ENCODE measurements at places on chromosomes 7 and 10.

DNA sequence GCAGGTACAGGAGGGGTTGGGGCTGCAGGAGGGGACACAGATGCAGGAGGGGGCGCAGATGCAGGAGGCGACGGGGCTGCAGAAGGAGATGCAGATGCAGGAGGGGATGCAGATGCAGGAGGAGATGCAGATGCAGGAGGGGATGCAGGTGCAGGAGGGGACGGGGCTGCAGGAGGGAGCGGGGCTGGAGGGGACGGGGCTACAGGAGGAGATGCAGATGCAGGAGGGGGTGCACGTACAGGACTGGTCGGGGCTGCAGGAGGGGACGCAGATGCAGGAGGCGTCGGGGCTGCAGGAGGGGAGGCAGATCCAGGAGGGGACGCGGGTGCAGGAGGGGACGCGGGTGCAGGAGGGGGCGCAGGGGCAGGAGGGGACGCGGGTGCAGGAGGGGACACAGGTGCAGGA lies 66.5 kb downstream of the VWA2 start:
- no peak for DNase-seq

- DNase-seq: no peak
Observed at GRCh38 chr10:130713135-130713534, 576.9 kb downstream of the GLRX3 start.

- no peak for DNase-seq
Observed at GRCh38 chr7:81267508-81267907, 348.7 kb upstream of the SEMA3C start.

- no peak for DNase-seq
Observed at GRCh38 chr7:107858280-107858679, 32.7 kb upstream of the DLD start.

DNA sequence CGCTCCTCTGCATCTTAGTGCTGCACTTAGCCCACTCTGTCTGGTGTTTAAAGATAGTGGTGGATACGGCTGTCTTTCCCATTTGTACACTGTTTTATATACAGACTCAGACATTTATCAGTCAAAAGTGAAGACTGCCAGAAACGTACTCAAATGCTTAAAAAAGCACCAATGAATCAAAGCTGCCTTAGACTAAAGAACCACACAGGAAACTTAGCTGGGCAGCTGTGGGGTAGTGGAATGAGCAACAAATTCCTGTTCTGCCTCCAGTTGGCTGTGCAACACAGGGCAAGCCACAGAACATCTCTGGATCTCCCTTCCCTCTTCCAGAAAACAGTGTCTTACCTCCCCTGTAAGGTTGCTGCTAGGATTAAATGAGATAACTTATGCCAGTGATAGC lies 76.0 kb downstream of the ATXN7L1 start:
- DNase-seq: no peak

DNA sequence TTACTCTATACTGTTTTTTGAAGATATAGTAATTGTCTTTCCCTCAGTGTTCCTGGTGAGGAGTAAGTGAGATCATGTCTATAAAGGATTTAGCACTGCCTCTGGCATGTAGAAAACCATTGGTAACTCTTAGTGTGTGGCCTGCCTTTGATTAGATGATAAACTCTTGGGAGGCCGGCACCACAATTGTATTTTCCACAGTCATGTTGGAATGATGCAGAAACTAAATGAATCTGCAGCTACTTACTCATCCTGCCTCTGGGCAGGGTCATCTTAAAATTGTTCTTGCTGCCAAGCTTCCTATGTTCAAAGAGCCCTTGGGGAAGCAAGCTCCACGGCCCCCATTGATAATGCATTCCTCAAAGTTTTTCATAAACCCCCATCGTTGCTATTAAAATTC lies 204.6 kb downstream of the ANKRD7 start:
- no peak for DNase-seq

DNA sequence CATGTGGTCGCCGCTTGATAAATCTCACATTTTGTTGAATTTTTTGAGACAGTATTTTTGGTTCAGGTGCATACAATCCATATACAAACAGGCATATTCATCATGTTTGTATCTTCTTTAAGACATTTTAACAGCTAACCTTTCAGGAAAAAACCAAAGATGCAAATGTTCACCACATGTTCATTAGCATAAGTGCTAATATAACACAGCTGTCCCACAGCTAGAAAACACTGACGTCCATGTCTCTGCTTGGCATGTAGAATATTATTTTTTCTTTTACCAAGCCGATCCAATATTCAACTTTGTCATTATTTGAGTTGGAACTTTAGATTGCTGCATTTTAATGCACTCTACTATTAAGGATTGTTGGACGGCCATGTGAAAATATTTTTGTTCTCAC lies 31.2 kb downstream of the BMPER start:
- DNase-seq: no peak

GRCh38 chr10:6416892-6417512 lies 163.1 kb downstream of the PRKCQ start:
- no peak for DNase-seq

DNA sequence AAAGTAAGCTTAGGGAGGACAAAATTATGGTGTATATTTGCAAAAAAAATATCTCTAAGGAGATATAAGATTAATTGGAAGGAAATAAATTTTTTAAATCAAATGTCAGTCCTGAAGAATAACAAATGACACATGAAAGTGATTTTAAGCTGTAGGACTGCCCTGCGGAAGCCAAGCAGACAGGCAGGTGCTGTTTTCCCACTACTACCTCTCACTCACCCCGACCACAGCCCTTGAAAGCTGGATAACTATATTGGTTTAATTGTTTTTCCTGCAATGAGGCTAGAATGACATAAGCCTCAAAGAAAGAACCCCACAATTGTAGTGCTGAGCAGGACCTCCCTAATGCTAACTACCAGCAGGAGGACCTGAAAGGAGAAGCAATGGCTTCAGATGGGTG lies 68.6 kb upstream of the VIPR2 start:
- no peak for DNase-seq

GRCh38 chr7:106376026-106376799 lies 91.4 kb upstream of the NAMPT start:
- no peak for DNase-seq

GRCh38 chr7:30223896-30224295 lies 60.5 kb upstream of the ZNRF2 start:
- no peak for DNase-seq

- DNase-seq: no peak
Observed at GRCh38 chr10:89419548-89419947, 5.2 kb downstream of the IFIT5 start.

DNA sequence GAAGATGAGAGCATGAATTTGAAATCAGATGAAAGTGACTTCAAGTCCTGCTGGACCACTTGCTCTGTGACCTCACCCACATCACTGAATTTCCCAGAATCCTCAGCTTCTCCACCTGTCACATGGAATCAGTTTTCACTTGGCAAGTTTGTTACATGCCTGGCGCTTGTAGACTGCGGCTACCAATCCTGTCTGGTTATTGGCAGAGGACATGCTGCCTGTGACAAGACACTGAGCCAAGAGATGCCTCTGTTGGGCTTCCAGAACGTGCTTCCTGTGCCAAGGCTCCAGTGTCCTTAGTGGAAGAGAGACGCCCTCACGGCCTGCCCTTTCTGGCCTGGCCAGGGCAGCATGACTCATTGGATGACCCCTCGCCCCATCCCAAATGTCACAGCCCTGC lies 4.4 kb upstream of the MYL10 start:
- DNase-seq: no peak

DNA sequence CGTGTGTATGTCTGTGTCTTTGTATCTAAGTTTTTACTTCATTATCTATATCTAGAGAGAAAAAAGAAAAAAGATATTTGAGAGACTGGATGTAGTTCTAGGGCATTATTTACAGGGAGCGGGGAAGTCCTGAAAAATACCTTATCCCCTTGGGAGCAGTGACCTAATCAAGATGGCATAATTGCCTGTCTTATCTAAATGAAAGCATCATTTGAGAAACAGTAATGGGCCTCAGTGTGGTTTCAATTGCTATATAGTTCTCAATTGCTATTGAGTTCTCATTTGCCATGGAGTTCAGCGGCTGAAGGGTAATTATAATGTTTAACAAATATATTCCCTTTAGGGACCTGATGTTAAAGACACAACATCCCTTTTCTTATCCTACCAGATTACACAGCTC lies 216.5 kb downstream of the PLXNA4 start:
- no peak for DNase-seq

DNA sequence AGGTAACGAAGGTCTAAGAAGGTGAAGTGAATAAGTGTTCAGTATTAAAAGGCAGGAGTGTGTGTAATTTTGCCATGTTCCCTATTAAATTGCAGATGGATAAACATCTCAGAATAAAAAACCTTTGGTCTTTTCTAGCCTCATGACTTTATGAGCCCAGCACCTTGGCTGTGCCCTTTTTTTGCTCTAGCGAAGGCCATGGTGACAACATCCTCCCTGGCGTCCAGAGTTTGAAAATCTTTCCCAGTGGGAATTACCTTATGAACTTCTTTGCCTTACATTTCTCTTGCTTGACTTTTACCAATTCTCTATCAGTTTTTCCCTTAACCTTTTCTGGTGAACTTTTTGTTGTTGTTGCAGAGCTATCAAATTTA lies 368.2 kb upstream of the BMPER start:
- DNase-seq: no peak

- DNase-seq: no peak
Observed at GRCh38 chr7:132547821-132548220, 28.4 kb downstream of the PLXNA4 start.

- no peak for DNase-seq
Observed at GRCh38 chr7:297611-298374, 7.8 kb downstream of the FOXL3 start.

- DNase-seq: no peak
Observed at GRCh38 chr7:4174016-4174415, 508.1 kb upstream of the FOXK1 start.

- no peak for DNase-seq
Observed at GRCh38 chr10:131537281-131537680, 225.8 kb upstream of the TCERG1L start.

DNA sequence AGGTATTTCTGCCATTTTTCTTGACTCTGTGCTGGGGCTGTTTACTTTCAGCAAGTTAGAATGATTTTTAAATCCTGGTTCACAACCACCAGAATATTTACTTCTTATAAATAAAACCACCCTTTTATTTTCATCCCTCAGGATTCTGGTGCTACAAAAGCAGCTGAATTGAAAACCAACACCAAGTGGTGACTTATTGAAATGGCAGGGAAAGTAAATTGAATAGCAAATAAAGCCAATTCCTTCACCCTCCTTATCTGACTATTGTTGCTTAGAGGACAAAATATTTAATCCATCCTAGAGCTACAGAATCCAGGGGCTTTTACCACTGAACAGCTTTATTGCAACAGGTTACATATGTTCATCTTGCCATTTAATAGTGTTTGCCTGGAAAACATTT lies 828.6 kb upstream of the GHITM start:
- no peak for DNase-seq

DNA sequence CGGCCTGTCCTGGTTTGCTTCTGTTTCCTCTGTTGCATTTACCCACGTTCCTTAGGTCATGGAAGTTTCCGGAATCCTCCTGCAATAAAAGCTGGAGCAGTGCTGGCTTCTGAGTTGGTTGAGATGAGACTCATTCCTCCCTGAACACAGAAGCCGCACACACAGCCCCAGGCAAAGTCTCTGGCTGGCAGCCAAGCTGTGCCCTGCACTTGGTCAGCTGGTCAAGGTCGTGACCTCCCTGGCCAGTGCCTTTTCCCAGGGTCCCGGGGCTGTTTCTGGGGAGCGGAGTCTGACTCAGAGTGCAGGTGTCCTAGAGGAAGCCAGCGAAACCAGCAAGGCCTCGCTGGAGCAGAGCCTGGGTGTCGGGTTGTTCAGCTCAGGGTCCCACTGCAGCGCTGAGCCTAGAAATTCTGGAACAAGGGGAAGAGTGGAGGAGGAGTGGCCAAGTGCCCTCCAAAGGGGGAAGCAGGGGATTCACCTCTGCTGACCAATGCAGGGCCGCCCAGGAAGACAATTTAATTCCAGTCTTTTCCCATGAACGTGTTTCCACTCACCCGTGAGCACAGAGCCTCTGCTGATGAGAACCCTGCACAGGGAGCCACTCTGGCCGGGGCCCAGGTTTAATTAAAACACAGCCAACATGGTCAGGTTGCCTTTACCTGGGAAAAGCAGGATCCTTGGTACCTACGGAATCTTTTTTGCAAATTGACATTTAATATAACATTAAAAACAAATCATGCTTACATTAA lies 245.5 kb upstream of the PPP2R2D start:
- DNase-seq: no peak

DNA sequence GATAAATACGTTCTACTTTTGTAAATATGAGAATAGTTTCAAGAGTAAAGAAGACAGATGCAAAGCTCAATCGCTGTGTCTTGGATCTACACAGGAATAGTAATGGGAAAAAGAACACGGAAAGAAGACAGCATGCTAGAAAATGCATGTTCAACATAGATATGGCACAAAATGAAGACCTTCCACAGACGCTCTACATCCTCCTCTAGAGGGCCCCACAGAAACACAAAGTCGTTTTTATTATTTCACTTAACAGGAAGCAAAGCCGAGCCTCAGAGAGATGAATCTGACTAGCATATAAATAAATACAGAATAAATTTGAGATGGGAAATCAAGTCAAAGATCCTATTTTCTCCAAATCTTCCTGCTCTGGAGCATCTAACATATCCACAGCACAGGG lies 292.6 kb downstream of the PARD3 start:
- DNase-seq: no peak

DNA sequence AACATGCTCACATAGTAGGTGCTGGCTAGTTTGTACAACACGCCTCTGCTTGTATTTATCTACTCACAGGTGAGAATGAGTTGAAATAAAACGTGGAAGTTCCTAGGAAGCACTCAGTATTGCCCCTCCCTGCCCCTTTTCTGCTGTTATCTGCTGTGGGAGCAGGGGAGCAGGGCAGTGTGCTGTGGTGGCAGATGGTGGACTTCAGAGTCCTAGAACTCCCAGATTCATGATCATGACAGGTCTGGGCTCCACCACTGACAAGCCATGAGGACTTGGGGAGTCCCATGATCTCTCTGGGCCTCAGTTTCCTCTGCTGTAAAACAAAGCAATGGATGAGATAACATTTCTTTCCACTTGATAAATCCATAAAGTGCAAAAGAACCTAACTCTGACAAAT lies 11.6 kb upstream of the PRKCQ start:
- no peak for DNase-seq

DNA sequence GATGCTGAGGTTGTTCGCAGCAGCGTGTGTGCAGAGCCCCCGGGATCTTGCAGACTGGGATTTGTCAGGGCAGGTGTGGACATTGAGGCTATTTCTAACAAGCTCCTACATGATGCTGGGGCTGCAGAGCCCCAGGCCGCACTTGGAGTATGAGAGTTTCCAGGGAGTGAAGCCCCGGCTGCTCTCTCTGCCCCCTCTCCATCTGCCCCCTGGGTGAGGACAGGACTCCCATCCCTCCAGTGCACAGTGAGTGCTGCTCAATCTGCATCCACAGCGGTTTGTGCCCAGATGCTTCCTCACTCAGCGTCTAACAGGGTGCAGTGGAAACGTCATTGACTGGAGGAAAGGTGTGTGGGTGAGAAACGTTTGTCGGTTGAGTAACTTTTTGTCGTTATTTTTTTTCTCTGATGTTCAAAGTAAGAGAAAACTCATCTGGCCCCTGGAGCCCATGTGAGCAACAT lies 25.3 kb downstream of the IL2RA start:
- DNase-seq: peak; percentile 47

- DNase-seq: peak; percentile 24
Observed at GRCh38 chr10:79608505-79609375, 2.0 kb upstream of the SFTPA1 start.

GRCh38 chr10:73910764-73911552 lies at the start of gene PLAU:
Gene PLAU, plus strand, starts transcription at chr10:73911132. Its CDS starts 424 bp downstream, at chr10:73911556.
- DNase-seq: no peak

- DNase-seq: no peak
Observed at GRCh38 chr10:124906551-124907001, 35.3 kb upstream of the ZRANB1 start.

Measured in activated CD4-positive, alpha-beta T cell treated with anti-CD3 and anti-CD28 coated beads, Interleukin-2, amount 50 U/mL, for 4 hours (primary cell).